WERI-Rb-1 (cell line): ENCODE measurements at places on chromosomes 3 and 15.

GRCh38 chr3:212432-212831, 15.9 kb downstream of the CHL1 start:
- no peak for DNase-seq

DNA sequence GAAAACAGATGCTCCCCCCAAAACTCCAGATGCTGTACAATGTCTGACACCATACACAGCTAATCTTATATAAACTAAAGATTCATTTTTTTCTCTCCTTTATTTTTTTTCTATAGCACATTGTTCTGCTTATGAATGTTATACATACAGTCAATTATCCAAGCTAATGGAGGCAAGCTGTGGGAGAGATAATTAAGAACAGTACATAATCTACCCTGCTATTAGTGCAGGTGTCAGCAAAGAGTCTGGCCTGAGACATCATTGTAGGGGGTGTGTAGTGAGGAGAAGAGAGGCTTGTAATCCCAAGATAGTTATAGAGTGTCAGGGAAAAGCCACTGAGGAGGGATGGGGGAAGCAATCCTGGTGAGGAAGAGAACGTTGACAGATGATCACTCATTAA, 25.4 kb upstream of the CHMP2B start:
- no peak for DNase-seq

GRCh38 chr3:46833346-46834300, 29.6 kb downstream of the MYL3 start:
- DNase-seq = no peak

DNA sequence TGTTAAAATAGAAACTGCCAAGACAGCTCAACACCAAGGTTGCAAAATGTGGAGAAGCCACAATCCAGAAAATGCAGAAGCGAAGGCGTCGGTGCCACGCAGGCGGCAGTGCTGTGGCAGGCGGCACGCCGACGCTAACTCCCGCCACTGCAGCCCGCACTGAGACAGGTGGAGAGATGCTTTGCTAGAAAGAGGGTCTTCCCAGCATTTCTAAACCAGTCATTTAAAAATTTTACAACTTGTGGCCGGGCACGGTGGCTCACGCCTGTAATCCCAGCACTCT, 23.2 kb downstream of the CYFIP1 start:
- no peak for DNase-seq

DNA sequence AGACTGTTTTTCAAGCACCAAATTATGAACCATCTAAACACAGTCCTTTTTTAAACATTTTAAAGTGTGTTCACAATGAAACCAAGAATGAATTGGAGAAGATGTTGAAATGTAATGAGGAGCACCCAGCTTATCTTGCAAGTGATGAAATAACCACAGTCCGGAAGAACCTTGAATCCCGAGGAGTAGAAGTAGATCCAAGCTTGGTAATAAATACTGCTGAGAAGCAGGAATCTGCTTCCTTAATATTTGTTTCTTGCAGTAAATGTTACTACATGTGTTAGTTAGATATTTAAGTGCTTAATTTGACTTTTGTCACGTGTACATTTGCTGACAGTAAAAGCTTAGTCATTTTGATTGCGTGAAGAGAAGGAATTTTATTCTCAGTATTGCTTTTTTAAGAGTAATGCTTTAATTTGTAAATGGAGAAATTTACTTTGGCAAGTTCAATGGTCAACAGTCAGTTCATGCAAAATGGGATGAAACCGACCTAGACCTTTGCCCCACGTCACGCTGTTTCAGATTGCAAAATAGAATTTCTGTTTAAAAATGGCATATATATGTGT, 69.8 kb downstream of the OPA1 start:
- no peak for DNase-seq

DNA sequence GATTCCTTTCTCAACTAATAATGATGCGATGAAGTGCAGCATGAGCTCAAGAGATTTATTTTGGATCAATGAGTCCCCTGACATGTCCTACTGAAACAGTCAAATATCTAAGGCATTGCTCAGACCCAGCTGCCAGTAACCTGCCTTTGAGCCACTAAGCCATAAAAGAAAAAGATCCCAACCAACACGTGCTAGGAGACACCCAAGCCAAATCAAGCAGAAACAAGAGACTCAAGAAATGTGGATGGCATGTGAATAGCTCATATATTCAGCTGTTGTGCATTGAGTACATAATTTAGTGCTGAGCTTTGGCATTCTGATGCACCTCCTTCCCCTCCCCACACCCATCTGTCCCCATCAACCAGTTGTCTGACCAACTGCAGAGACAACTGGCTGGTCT, 29.2 kb downstream of the GJD2 start:
- no peak for DNase-seq

DNA sequence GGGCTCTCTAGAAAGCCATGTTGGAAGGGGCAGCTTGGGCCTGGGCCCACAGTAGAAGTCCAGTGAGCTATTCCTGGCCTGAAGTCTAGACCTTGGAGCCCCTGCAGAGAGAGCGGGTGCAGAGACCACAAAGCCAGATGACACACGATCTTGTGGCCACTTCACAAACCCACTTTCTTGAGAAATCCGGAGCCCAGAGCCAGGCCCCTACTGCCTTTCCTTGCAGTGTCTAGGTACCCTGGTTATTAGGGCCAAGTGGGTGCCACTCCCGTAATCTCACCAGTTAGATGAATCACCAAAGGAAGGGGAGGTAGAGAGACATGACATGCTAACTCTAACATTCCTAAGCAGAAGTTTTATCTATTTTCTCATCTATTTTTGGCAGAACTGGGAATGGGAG, 72.5 kb upstream of the ADAMTSL3 start:
- no peak for DNase-seq

GRCh38 chr3:169914321-169914720, 2.9 kb downstream of the SAMD7 start:
- DNase-seq = no peak

DNA sequence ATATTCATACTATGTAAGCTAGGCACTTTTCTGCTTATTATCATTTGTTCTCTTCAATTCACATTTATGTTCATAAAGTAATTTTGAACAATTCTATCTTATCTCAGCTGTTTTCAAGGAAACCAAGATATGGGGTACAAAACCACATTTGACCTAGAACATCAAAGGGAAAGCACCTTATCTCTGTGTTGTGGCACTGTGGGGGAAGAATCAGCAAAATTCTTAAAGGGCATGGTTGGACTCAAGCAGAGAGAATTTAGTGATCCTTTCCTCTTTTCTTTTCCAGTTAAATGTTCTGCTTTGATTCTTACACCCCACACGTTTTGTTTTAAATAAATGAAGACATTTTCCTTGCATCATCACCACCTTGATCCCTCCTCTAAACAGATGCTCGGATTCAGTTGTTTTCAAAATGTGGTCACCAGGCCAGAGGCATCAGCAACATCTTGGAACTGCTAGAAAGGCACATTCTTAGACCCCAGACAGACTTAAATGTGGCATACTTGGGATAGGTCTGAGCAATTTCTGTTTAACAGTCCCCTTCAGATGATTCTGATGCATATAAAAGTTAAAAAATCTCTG, 128.4 kb upstream of the TP63 start:
- DNase-seq = no peak

- no peak for DNase-seq
Observed at GRCh38 chr3:47663630-47664240, 85.1 kb upstream of the CSPG5 start.

DNA sequence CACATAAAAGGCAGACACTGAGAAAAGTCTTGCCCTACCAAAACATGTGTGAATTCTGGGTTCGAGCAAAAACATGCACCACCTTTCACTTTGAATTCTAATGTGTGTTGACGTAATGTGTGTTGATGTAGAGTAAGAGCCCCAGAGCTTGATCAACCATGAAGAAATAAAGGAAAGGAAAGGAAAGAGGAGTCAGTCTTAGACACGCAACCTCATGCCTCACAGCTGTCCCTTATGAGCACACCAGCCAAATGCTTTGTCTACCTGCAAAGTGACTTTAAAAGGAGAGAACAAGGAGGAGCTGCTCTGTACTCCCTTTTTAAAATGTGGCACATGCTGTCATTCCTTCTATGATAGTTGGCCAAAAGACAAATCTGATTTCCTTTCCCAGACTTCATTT, 80.8 kb downstream of the RFTN1 start:
- DNase-seq = no peak

GRCh38 chr3:50600841-50601591, 10.6 kb downstream of the CISH start:
- peak; percentile 44 for DNase-seq

- no peak for DNase-seq
Observed at GRCh38 chr3:172869784-172870518, 119.4 kb downstream of the ECT2 start.

- no peak for DNase-seq
Observed at GRCh38 chr15:77195586-77195985, 124.7 kb upstream of the TSPAN3 start.

DNA sequence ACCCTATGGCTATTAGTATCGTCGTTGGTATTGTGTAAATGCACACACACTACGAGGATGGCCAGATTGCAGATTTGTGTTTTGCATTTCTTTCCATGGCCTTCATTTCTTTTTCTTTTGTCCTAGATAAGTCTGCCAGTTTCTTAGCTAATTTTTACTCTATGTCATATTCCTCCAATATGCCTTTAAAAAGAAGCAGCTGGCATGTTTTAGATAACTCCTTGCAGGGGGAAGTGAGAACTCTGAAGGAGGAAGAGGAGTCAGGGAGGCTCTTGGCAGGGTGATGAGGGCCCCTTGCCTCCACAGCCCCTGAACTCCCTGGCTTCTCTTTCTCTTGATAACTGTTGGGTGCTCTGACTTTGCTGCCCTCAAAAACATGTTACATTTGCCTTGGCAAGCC, 244.0 kb downstream of the GABRG3 start:
- DNase-seq = no peak

DNA sequence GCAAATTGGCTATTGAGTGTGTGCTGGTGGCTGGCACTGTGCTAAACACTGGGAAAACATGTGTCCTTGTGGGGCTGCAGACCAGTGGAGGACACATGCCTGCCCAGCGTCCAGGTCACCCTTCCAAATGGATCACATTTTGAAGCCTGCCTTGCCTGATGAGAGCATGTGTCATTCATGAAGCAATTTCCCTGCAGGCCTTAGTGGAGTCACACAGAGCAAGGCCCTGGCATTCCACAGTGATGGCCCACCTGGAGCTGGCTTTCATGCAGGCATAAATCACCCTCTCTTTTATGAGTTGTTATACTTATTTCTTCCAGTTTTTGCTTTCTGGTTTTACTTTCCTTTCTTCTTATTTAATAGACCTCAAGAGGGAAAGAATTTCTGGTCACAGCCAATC, 219.5 kb downstream of the EPHB1 start:
- no peak for DNase-seq

DNA sequence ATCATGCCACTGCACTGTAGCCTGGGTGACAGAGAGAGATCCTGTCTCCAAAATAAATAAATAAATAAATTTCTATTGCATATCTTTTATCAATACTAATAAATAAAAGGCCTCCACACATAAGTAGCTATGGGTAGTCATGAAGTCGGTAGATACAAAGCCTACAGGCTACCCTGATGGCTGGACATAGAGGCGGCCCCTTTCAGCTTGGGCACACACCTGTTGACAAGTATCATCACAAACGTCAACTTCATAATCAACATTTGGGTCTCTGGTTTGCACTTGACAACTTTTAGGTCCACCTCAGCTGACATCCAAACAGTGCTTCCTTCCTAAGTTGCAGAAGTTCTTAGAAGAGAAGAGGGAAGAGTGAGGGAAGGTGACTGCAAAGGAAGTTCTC, 53.4 kb downstream of the ITGA11 start:
- DNase-seq = no peak
